Activated CD4-positive, CD25-positive, alpha-beta regulatory T cell treated with anti-CD3 and anti-CD28 coated beads, Interleukin-2, amount 50 U/mL, for 24 hours (primary cell): ENCODE measurements at places on chromosomes 5 and 9.

DNA sequence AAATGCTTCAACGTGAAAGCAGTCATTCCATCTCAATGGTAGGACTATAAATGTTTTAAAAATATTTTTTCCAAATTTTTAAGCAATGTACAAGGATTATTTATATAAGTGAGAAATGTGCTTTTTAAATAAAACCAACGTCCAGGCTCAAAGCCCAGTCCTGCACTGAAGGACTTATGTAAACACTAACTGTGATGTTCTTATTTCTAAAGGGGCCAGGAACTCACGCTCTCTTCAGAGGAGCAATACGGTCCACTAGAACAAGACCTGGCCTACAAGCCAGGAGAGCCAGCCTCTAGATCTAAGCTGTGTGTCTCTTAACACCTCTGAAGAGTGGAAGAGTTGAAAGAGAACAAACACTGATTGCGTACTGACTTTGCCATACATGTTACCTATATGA, 12.1 kb downstream of the TTLL11 start:
- no peak for ATAC-seq

DNA sequence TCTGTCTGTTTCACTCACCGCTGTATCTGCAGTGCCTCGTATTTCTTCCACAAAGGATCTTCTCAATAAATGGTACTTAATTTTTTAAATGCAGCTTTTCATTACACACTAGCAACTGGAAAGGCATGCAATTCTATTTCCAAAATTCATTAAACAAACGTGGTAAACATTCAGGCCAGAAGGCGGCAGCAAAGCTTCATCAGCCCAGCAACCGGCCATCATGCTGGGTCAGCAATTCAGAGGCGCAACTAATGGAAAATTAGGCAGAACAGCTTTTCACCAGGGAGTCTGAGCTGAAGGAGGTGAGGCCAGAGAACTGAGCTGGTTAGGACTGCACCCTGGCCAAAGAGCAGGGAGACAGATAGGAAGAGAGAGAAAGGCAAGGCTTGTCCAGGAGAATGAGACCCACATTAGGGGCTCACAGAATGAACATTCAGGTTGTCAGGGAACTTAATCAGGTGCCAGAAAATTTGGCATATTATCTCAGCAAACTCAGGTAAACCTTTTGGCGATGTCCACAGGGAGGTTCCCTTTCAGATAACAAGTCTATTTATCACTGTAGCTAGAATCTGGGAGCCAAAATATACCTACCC, 17.7 kb upstream of the RNF180 start:
- no peak for ATAC-seq

GRCh38 chr5:59436364-59437148, 457.0 kb downstream of the PDE4D start:
- ATAC-seq, result no peak

GRCh38 chr5:14236757-14237156, 93.6 kb downstream of the TRIO start:
- no peak for ATAC-seq

DNA sequence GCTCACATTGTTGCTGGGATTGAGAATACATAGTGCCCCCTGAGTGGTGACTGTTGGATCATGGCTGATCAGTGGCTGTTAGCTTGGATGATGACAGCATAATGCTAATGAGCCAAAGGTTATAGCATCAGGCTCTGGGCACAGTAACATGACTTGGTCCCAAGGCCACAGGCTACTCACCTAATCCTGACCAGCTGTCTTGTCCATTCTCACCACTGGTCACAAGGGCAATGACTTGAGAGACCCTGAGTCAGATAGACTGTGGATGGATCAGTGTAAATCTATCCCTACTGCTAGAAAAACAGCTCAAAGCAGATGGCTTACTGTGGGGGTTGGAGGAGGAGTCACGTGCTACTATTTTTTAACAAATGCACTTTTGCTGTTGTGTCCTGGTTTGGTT, 74.7 kb downstream of the AOPEP start:
- no peak for ATAC-seq

GRCh38 chr9:135399000-135399649, 80.5 kb upstream of the PPP1R26 start:
- no peak for ATAC-seq

DNA sequence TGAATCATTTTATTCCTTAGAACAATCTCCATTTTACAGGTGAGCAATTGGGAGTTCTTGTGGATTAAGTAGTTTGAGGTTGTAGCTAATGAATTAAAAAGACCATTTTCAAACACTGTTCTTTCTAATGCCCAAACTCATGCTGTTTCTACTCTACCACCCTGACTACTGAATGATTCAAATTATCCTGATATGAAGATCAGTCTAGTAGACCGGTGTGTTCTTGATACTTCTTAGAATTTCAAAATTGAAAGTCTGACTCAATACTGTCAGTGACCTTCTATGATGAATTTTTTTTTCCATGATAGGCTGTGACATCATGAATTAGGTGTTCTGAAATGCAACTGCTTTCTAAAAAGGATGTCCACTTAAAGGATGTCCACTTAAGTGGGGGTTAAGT, 515.5 kb downstream of the DMAC1 start:
- ATAC-seq, result peak; percentile 77

DNA sequence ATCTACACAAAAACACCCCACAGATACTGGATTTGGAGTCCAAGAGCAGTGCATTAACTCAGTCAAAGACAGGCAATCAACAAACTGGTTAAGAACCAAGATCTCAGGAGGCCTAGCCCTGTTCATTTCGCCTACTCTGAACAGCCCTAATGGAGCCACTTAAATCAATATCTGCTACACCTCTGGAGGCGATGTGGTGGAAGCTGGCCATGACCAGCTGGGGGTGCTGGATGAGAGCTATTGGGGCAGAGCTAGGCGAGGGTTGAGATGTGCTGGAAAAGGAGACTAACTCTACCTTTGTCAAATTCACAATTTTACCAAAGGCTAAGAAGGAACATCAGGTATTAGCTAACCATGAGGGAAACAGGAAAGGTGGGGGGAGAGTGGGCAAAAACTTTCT, 23.3 kb upstream of the ARSB start:
- no peak for ATAC-seq

DNA sequence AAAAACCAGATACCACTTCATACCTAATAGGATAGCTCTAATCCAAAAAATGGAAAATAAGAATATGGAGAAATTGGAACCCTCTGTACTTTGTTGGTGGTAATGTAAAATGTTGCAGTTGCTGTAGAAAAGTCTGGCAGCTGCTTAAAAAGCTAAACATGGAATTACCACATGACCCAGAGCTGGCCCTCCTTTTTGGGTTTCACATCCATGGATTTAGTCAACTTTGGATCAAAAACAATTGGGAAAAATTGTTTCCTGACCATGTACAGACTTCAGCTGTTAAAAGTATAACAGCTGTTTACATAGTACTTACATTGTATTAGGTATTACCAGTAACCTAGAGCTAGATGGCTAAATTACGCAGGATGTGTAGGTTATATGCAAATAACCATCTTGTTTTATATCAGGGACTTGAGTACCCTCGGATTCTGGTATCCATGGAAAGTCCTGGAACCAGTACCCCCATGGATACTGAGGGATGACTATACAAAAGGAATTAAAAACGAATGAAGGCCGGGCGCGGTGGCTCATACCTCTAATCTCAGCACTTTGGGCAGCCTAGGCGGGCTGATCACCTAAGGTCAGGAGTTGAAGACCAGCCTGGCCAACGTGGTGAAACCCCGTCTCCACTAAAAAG, 15.8 kb downstream of the DNAJA1 start:
- ATAC-seq, result no peak

DNA sequence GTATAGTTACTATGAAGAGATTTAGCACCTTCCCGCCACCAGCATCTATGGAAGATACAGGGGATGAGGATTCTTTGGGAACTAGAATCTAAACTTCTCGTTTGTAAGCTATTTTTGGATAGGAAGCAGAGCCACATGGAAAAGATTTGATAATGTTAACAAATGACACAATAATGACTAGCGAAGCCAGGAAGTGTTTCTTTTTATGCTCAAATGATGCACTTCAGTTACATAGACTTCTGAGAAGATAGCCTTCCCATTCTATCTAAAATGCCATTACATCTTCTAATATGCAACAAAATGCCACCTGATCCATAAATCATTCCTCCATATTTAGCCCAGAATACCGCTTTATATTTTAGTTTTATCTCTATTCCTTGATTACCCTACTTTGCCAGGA, 17.0 kb upstream of the TNC start:
- ATAC-seq, result no peak

DNA sequence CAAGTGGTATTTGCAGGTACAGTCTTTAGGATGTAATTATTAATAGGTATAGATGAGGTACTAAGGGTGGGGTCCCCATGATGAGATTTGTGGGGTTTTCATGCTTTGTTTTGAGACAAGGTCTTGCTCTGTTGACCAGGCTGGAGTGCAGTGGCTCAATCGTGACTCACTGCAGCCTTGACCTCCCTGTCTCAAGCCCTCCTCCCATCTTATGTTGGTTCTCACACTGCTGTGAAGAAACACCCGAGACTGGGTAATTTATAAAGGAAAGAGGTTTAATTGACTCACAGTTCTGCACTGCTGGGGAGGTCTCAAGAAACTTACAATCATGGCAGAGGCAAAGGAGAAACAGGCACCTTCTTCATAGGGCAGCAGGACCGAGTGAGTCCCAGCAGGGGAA, 217.5 kb downstream of the CDK5RAP2 start:
- no peak for ATAC-seq

- ATAC-seq, result no peak
Observed at GRCh38 chr5:136594416-136594815, 229.1 kb upstream of the TRPC7 start.

DNA sequence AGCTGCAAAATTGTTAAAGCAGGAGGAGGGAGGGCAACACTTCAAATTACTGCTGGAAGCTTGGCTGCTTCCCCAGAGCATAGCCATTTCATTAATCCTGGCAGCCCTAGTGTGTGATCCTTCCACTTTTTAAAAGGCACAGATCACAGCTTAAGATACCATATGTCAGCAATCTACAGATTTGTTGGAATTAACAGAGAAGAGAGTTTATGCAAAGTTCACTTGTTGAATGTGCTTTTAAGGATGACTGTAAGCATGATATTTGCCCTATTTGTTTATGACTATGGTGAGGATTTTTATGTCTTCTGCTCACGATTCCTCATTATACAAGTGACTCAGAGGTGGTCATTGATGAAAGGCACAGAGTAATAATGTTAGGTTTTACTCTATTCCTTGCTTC, 156.0 kb upstream of the CDKN2B start:
- ATAC-seq, result no peak

DNA sequence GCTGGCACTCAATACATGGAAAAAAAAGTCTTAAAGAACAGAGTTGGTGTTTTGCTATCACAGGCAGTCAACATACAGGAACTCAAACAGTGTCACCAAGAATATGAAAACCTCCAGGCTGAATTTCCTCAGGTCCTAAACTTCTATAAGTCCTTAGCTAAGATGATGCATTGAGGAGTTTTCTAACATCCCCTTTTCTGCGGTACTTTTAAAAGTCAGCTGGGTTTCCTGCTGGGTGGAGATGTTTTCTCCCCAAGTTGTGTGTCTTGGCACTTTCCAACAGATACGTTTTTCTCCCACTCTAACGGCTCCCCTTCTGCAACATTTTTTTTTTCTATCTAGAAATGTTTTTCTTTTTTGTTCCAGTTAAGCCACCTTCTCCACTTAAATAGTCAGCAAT, 244.8 kb upstream of the HAPLN1 start:
- no peak for ATAC-seq
